ENCODE measurements at places on chromosomes 16 and 17.

- peak; percentile 95 for DNase-seq
Observed at GRCh38 chr17:78330570-78331224, 29.2 kb downstream of the SOCS3 start.

DNA sequence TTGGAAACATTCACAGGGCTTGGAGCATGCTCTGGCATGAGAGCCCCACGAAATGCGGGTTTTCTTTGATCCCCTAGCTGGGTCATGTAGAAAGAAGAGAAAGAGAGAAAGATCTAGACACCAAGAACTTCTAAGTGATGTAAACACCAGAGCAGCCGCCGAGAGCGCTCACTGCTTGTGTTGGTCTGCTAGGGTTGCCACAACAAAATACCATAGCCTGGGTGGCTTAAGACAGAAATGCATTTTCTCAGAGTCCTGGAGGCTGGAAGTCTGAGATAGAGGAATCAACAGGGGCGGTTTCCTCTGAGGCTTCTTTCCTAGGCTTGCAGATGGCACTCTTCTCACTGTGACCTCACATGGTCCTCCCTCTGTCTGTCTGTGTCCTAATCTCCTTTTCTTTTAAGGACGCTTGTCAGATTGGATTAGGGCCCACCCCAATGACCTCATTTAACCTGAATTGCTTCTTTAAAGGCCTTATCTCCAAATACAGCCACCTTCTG, 139.5 kb downstream of the CYLD start:
- DNase-seq: peak; percentile 34

GRCh38 chr16:67907397-67908180, 14.5 kb downstream of the PSKH1 start:
- no peak for DNase-seq

DNA sequence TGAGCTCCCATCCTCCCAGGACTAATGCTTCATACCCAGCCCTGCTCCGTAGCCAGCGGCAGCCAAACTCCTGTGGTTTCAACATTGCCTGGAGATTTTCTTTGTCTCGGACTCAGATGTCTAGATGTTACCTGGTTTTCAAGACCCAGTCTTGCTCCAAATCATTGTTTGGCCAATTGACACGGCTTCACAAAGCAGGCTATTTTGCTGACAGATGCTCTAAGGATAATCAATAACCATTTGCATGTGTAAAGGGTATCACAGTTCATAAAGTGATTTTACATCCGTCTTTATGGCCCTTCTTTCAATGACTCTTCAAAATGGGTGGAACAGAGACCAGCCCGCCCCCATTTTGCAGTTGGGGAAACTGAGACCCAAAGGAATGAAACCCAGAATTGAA, 153.4 kb downstream of the SALL1 start:
- no peak for DNase-seq

GRCh38 chr16:11557801-11558200, 28.9 kb downstream of the LITAF start:
- no peak for DNase-seq

- DNase-seq: peak; percentile 90
Observed at GRCh38 chr16:61820398-61820797, 215.8 kb downstream of the CDH8 start.

GRCh38 chr17:3730881-3731429, 7.3 kb downstream of the HASPIN start:
- DNase-seq: peak; percentile 43

DNA sequence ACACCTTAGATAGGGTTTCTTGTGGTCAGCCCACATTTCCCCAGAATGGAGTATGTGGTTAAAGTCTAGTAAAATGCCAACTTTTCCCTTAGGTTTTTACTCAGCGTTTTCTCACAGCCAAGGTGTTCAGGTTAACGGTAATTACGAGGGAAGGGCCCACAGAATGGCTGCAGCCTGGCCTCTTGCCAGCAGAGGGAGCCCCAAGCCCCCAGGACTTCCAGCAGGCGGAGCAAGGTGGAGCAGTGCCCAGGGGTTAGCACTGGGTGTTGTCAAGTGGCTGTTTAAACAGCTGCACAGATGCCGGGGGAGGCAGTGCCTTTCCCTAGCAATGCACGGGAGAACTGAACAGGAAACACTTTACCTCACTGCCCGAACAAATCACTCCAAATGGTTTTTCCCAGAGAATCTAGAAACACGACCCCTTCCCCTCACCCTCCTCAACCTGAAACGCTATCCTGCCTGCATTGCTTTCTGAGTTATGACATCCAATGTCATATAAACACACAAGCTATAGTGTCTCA, 6.6 kb downstream of the PHB1 start:
- peak; percentile 32 for DNase-seq

- no peak for DNase-seq
Observed at GRCh38 chr16:27225536-27226360, 22.4 kb downstream of the KDM8 start.

GRCh38 chr16:67571981-67572431, 9.7 kb downstream of the CTCF start:
- peak; percentile 55 for DNase-seq

DNA sequence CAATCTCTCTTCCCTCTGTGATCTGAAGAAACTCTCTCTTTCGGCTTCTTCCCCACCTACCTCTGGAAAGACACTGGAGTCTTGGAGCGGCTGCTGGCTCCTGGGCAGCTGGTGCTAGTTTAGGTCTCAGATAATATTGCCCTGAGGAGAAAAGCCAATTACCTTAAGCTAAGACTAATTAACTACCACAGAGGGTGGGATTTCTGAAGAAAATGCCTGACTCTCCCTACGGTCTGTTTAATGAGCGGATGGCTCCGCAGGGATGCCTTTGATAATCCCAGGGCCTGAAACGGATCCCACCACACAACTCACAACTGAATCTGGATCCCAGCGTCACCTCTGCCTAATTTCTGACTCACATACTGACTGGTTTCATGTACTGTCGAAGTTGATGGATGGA, 127.0 kb upstream of the NLRP1 start:
- no peak for DNase-seq

GRCh38 chr16:50403491-50403890, 34.7 kb upstream of the BRD7 start:
- no peak for DNase-seq

DNA sequence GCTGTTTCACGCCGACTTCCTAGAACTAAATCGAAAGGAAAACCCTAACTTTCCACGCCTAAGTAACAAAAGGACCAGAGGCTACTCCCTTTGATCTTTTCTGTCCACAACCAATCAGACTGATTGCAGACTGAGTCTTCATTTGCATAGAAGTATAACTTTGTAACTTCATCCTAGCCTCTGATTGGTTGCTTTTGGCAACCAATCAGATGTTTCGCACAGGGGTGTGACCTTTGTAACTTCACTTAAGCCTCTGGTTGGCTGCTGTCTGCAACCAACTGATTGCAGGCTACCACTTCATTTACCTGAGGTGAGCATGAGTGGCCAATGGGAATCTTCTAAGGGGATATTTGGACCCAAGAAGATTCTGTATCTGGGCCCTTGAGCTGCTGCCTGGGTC, 17.4 kb upstream of the ICAM2 start:
- no peak for DNase-seq

- DNase-seq: no peak
Observed at GRCh38 chr17:13475574-13476223, 126.0 kb downstream of the HS3ST3A1 start.

- DNase-seq: peak; percentile 91
Observed at GRCh38 chr17:16419929-16420271, 4.5 kb downstream of the TRPV2 start.

DNA sequence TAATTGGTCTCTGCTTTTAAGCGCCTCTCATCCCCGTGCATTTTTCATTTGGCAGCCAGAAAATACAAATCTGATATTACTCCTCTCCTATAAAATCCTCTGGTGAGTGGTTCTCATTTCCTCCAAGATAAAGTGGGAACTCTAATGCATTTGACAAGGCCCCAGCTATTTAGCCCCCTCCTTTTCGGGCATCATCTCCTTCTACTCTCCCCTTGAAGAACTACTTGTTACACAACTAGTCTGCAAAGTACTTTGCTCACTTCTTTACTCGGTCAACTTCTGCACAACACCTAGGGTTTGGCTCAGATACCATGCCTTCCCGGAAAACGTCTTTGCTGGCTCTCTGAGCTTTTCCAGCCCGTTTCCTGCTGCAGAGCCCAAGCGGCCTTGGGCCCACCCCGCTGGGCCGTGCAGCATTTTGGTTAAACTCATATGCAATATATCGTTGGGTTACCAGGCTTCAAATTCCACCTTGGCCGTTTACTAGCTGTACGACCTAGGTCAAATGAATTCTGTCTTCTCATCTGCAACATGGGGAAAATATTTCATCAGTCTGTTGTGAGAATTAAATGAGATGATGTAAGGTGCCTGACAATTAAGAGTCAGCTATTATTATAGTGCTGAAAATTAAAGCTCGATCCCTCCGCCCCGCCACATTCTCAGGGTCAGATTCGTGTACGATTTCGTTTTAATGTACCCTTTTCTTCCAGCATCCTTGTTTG, 883 bp upstream of the TAF15 start:
- DNase-seq: no peak

- DNase-seq: no peak
Observed at GRCh38 chr16:781346-782010, 6.7 kb downstream of the RPUSD1 start.

DNA sequence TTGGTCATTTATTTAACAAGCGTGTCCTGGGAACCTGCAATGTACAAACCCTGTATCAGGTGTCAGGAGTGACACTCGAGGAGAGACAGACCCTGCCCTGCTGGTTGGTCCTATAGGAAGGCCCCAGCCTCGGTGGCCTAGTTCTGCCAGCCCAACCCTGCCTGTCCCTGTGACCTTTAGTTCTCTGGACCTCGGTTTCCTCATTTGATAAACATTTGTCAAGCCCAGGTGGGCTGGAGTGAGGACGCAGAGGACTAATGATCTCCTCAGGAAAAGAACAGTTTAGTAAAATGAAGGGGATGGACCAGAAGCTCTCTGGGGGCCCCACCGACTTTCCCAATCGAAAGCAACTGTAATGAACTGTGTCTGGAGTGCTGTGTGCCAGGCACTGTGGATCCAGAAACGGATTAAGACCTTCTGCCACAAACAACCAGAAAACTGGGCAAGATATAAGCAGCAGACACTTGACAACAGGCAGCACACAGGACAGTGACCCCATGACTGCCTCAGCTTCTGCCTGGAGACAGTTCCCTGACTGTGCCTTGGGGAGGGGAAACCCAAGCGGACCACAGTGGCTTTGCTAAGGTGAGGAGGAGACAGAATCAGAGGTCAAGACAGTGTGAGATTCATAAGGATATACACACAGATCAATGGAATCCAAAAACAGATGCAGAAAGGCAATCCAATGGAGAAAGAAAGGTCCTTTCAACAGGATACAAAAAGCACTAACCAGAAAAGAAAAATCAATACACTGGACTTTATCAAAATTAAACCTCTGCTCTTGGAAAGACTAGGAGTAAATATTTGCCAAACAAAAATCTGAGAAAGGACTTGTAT, 8.8 kb downstream of the PRCD start:
- DNase-seq: no peak

- DNase-seq: no peak
Observed at GRCh38 chr17:18965530-18966236, 13.7 kb downstream of the SLC5A10 start.

- peak; percentile 61 for DNase-seq
Observed at GRCh38 chr17:63760771-63761539, 12.4 kb downstream of the CCDC47 start.

DNA sequence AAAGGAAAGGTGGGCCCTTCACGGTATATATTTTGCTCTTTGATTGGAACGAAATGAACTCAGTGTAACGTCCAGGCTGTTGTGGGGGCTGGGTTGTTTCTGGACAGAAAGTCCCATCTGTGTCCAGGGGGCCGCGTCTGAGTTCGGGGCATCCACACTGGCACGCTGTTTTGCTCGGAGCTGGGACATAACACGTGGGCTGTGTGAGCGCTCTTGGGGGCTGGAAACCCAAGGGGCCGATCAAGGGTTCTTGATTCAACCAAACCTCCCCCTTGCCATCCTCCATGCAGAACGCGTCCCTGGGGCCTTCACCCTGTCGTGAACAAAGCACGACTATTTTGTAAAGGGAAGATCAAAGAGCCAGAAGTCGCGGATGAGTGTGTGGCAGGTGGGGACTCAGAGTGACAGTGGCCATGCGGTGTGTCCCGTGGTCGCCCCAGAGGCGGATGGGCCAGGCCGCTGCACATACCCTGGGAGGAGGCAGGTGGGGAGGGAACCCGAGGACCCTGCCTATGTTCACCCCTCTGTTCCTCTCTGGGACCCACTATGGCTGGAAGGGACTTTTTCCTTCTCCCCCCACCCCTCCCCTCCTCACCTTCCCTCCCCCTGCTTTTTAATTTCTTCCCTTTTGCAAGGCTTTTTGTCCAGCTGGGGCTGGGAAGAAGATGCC, 387.2 kb downstream of the SEC14L1 start:
- DNase-seq: no peak

- DNase-seq: no peak
Observed at GRCh38 chr17:15384142-15384787, 42.9 kb upstream of the TEKT3 start.

DNA sequence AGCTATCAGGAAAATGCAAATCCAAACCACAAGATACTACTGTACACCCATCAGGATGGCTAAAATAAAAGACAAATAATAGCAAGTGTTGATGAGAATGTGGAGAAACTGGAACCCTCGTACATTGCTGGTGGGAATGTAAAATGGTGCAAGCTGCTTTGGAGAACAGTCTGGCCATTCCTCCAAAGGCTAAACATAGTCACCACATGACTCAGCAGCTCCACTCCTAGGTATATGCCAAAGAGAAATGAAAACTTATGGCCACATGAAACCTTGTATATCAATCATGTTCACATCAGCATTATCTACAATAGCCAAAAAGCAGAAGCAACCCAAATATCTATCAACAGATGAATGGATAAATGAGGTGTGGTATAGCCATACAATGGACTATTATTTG, 28.5 kb downstream of the VAC14 start:
- DNase-seq: peak; percentile 53

DNA sequence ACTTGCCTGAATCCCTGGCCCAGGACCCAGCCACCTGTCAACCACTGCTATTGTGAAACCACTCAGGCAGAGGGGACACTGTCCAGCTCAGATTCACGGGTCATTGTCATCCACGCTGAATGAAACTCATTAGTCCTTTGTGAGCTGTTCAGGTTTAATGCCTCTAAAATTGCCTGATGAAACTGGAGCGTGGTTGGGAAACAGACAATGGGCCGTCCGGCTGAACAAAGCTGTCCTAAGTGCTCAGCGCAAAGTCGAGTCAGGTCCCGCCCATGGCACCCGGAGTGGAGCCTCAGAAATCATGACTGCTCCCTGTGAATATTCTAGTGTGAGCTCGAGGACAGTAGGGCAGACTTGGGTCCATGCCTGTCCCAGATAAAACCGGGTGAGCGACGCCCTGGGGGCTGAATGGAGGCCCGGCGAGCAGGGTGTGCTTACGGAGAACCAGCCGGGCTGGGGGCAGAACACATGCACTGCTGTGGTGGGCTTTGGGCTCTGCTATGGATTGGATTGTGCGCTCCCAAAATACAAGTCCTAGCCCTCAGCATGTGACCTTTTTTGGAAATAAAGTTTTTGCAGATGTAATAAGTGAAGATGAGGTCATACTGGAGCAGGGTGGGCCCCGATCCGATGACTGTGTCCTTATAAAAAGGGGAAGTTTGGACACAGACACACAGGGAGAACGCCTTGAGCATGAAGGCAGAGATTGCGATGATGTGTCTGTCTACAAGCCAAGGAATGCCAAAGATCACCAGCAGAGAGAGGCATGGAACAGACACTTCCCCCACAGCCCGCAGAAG, 12.9 kb upstream of the CMIP start:
- peak; percentile 89 for DNase-seq

GRCh38 chr17:39919087-39919683, 750 bp upstream of the GSDMB start:
- no peak for DNase-seq

GRCh38 chr17:71237903-71238538, 882.8 kb upstream of the SOX9 start:
- peak; percentile 80 for DNase-seq

- DNase-seq: no peak
Observed at GRCh38 chr17:39716879-39717536, 13.3 kb downstream of the MIEN1 start.
